H54 (cell line): ENCODE measurements at places on chromosomes 4 and X.

GRCh38 chrX:122219735-122220134, 964.3 kb upstream of the GRIA3 start:
- no peak for DNase-seq

- no peak for DNase-seq
Observed at GRCh38 chr4:55125087-55125721, at the start of gene KDR. KDR (minus strand) TSS chr4:55125595; CDS start chr4:55125293, 302 bp downstream.

DNA sequence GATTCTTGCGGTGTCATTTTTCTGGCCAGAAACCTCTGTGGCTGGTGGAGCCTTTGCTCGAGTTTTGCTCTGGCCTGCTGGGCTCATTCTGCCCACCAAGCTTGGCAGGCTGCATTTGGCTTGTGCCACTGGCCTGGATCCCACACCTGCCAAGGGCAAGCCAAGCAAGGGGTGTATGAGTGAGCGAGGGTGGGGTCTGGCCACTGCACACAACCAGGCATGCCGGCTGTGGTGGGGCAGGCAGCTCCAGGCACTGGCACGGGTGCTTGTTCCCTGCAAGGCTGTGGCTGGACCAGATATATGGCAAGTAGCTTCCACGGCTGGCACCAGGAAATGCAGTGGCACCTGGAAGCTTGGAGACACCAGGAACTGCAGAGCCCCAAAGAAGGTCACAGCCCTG, 68.6 kb upstream of the PPP3CA start:
- DNase-seq: no peak

- DNase-seq: no peak
Observed at GRCh38 chr4:77600521-77601451, 4.8 kb upstream of the CXCL13 start.

GRCh38 chr4:37725718-37726117, 39.5 kb upstream of the RELL1 start:
- DNase-seq: no peak
